ENCODE measurements at places on chromosomes 2 and 18.

DNA sequence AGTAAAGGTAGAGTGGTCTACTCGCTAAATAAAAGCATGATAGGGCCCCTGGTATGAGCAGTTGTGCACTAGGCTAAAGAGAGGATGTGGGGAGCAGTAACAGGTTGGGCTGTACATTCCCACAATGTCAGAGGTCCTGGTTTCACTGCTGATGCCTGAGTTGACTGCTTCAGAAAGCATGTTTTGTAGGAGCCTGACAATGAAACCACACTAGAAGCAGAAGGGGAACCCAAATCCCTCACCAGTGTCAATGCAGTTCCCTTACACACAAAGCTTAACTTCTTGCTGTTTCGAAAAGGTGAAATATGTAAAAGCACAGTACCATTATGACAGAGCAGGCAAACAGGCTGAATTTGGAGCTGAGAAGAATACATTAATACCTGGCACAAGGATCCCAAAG is 291.7 kb upstream of the KYNU start:
- DNase-seq, result no peak

DNA sequence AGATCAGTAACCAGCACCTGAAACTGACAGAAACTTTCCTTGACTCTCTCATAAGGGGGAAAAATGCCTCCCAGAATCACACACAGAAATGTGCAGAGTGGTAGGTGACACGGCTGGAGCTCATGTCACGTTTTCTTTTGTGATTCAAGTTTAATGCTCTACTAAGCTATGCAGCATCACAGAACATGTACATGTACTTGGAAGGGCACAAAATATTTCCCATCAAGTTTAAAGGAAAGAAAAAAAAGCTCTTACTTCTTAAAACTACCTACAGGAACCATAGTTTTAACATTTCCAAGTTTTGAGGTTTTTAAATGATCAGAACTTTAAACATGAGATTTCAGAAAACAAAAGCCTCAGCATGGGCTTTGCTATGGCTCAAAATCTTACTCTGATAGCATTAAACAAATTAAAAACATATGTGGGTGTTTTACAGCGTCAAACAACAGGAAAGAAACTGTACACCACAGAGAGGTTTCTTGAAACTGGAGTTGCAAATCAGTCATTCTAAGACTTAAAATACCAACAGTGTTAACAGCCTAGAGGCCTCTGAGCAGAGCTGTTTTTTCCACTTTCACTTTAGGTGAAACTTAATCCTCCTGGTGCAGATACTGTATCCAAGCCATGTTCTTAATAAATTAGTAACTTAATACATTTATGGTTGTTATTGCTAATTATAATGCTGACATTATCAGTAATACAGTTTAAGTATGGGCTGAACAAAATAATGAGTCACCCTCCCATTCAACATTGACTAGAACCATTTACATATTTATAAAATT is 30.1 kb downstream of the MBP start:
- DNase-seq, result no peak

DNA sequence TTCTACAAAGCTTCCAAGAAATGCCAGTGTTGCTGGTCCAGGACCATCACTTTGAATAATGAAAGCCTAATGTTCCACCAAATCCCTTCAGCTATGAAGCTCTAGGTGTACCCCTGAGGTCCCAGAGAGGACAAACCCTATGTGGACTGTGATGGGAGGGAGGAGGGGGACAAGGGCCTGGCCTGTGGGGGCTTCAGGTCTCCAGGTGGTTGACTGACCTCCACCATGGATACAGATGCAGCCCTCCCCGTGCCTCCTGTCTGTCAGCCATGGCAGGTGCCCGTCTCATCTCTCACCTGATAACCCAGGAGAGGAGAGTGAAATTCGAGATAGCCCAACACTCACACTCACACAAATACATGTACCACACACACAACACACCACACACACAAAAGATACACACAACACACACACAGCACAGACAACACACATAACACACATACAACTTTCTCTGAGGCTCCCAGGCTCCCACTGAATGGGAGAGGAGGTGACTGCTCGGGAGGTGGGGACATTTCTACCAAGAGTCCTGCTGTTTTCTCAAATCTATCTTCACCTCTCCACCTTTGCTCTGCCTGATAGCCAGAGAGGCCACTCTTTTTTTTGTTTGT is 12.8 kb upstream of the RHOB start:
- no peak for DNase-seq

GRCh38 chr2:62478093-62478580 is 27.9 kb downstream of the TMEM17 start:
- no peak for DNase-seq

- DNase-seq, result no peak
These were observed 14.7 kb upstream of the ARHGAP25 start for GRCh38 chr2:68719912-68720311.

GRCh38 chr2:151757861-151758260 is 23.6 kb upstream of the NEB start:
- DNase-seq, result no peak

GRCh38 chr2:173571887-173572680 is 217.4 kb downstream of the CDCA7 start:
- no peak for DNase-seq

DNA sequence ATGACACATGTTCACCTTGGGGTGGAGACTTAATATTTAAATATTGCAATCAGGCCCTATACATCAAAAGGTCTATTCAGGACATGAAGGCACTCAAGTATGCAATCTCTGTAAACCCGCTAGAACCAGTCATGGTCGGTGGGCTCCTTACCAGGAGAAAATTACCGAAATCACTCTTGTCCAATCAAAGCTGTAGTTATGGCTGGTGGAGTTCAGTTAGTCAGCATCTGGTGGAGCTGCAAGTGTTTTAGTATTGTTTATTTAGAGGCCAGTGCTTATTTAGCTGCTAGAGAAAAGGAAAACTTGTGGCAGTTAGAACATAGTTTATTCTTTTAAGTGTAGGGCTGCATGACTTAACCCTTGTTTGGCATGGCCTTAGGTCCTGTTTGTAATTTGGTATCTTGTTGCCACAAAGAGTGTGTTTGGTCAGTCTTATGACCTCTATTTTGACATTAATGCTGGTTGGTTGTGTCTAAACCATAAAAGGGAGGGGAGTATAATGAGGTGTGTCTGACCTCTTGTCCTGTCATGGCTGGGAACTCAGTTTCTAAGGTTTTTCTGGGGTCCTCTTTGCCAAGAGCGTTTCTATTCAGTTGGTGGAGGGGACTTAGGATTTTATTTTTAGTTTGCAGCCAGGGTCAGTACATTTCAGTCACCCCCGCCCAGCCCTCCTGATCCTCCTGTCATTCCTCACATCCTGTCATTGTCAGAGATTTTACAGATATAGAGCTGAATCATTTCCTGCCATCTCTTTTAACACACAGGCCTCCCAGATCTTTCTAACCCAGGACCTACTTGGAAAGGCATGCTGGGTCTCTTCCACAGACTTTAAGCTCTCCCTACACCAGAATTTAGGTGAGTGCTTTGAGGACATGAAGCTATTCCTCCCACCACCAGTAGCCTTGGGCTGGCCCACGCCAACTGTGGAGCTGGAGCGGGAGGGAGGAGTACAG is 108.1 kb downstream of the XRCC5 start:
- DNase-seq, result no peak

- no peak for DNase-seq
These were observed 242.6 kb downstream of the SLC4A3 start for GRCh38 chr2:219870041-219870440.

DNA sequence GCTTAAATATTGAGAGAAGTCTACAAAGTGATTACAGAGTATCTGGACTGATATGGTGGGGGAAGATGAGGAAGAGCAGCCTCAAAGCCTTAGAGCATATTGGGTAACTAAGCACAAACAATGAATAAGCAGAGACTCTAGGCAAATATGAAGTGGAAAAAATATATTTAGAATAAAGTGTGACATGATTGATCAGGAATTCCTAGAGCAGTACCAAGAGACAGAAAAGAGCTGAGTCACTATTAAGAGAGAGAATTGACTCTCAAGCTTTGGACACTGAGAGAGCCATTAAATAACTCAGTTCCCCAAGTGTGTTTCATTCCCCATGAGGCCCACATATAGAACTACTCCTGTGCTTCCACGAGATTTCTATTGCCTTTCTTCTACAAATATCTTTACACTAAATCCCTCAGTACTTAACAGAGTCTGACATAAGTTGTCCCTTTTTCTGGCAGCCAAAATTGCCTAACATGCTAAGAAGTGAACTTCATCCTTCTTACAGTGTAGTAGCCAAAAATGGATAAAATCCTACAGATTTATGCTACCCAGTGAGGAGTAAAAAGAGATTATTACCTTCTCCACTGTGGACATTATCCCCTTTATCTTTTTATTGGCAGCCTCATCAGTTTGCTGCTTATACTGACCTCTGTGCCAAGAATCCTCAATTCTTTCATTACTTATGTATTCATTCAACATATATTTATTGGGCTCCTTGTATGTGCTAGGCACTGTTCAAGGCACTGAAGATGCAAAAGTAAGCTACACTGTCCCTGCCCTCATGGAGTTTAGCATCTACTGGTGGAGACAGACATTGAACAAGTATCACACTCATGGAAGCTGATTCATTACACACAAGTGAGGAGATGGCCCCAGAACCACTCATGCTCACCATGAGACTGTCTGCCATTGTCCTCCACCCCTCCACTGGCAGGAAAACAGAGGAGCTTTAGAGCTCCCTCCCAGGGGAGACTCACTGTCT is 45.4 kb downstream of the SLC40A1 start:
- DNase-seq, result no peak

DNA sequence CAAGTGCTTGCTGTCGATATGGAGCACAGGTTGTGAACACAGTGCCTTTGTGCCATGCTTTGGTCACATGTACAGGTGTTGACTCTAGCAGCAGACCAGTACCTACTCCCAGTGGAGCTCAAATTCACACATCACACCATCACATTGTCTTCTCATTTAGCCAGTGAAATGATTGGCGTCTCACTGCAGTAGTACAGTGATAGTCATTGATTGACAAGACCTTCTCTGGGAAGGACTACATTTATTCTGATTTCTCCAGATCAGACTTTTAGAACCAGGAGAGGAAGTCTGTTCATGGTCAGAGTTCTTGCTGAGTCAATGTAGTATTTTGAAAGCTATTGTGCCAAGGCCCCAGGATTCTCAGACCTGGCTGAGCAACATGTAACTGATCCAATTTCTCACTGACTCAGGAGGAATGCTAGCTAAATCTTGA is 75.2 kb downstream of the FMNL2 start:
- no peak for DNase-seq

Data from occipital lobe (tissue), 3 donors.